Left lobe of liver (tissue), 2 donors: ENCODE measurements at places on chromosomes 1 and 21. TPM values are rescaled to one million over a fixed set of nuclear protein-coding genes. Genes with fewer than 3 reads are reported as not detected.

KIF21B gene
- 0.93 TPM for total RNA-seq

DNA sequence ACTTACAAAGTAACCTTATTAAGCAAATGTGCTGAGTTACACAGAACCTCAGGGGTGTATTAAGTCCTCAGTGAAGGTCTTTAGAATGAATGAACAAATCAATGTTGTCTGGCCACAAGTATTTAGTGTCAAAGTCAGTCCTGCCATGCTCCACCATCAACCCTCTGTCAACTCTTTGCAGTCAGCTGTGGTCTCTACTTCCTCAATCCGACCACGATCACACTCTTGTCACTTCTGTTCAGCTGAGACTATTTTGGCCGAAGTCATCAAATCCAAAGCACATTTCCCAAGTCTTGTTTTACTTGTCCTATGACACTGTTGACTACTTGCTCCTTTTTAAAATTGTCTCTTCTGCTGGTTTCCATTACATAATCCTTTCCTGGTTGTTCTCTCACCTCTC, 173.5 kb downstream of the ST6GALNAC5 start:
- no peak for DNase-seq

GRCh38 chr1:221919341-221919740, 177.5 kb upstream of the DUSP10 start:
- no peak for DNase-seq

DNA sequence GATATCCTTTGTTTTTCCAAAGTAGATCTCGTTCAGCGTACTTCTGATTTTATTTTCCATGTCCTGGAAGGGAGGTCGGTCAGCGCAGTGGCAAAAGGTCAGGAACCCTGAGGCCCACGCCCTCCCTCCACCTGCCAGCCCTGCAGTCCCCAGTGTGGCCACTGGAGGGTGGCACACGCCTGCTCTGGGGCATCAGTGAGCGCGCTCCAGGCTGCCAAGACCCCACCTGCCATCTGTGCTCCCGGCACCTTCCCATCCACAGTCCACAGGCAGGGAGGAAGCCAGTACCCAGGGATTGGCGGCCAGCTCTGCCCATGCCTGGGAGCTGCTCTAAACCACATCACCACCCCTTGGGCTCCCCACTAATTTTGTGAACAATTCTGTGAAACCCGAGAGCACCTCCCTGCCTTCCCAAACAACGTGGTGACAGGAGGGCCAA, 32.3 kb downstream of the SLC66A1 start:
- DNase-seq = peak; percentile 75

IPO13 gene
- 17.0 TPM for total RNA-seq

THEM4 gene
- 9.3 TPM for total RNA-seq

AUNIP gene
- not detected for total RNA-seq

COL11A1 gene
- 0.08 TPM for total RNA-seq

GRCh38 chr1:48695161-48695560, 81.5 kb downstream of the BEND5 start:
- DNase-seq = no peak

AMY2B gene
- 18.0 TPM for total RNA-seq

OR6K3 gene
- total RNA-seq = not detected

- no peak for DNase-seq
These were observed 111.0 kb downstream of the PDE9A start for GRCh38 chr21:42764443-42764760.

- DNase-seq = no peak
These were observed 1.3 kb upstream of the FLVCR1 start for GRCh38 chr1:212856755-212857154.

PPIAL4G gene
- not detected for total RNA-seq

LGR6 gene
- total RNA-seq = 1.4 TPM

EGLN1 gene
- total RNA-seq = 23.6 TPM
